HL-60 (cell line): ENCODE measurements at places on chromosomes 3 and 15.

DNA sequence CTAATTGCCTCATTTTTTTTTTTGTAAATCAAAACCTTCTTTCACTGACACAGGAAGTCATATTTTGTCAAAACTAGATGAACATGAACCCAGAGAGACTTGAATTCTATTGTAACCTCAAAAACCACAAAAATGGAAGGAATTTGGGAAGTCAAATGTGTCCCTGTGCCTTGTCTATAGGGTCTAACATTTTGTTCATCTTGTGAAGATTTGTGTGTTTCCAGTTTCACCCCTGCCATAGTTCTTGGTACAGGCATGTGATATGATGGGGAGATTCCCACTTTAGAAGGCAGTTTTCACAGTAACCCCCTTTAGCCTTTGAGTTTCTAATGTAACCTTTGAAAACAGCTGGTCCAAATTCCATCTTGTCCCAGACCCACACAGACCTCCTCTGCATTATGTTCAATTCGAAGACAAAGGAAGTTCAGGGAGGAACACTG is 318.5 kb upstream of the ADAMTS9 start:
- no peak for DNase-seq

DNA sequence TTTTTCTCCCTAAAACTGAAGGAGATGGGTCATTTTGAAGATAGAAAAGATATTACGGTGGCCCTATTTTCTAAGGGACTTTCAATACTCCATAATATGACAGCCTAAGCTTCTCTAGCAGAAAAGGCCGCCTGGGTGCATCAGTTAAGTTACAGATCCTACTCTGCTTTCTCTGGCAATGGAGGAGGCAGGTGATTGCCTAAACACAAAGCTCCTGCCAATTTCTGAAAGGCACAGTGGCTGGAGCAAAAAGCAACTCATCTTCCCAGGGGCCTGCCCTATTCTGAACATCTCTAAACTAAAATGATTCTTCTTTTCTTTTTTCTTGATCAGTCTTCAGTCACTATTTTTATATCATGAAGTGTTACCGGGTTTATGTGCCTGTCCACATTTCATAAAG is 276.7 kb downstream of the CNTN4 start:
- no peak for DNase-seq

DNA sequence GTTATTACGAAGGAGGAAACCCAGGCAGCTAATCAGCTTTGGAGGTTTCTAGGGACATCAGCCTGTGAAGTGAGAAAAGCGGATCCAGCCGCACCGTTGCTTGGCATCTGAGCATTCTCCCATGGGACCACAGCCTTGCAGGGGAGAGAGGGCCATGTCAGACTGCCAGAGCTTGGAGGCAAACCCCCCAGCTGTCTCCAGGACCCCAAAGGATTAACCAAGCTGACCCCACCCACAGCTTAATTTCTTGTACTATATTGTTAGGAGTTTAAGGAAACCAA is 5.1 kb downstream of the IGDCC3 start:
- no peak for DNase-seq

DNA sequence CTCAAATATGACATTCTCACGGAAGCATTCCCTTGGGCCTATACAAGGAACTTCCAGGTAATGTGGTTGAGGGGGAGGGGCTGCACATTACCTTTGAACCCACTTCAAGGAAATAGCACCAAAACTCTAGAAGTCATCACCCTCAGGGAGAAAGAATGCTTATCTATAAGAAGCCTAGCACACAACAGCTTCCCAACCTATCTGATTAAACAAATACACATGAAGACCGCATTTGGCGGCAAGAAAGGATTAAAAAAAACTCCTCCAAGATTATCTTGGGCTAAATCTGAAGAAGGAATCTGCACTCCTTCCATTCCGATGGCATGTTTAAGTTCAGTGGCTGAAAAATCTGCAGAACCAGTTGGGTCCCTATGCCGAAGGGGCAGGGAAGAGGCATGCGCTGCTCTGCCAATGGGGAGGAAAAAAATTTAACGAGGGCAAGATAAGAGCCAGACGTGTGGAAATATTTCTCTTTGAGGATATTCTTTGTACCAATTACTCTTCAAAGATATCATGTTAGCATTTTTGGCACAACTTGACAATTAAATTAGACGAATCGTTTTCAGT is 82.0 kb upstream of the WNT5A start:
- DNase-seq, result no peak

DNA sequence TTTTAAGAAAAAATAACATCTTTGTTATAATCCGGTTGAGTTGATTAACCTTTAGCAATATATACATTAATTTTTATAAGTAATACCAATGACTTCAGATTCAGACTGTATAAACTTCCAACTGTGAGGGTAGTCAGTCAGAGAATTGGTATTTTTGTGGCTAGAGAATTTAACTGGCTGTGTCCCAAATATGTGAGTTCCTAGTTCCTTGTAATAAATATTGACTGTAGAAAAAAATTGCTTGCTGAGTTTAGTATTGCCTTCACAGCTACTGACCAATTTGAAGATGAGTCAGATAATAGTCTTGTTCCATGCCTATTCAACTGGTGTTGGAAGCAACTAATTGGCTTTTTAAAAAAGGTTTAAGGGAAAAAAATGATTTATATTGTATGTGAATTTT is 210.8 kb downstream of the GAP43 start:
- DNase-seq, result no peak

DNA sequence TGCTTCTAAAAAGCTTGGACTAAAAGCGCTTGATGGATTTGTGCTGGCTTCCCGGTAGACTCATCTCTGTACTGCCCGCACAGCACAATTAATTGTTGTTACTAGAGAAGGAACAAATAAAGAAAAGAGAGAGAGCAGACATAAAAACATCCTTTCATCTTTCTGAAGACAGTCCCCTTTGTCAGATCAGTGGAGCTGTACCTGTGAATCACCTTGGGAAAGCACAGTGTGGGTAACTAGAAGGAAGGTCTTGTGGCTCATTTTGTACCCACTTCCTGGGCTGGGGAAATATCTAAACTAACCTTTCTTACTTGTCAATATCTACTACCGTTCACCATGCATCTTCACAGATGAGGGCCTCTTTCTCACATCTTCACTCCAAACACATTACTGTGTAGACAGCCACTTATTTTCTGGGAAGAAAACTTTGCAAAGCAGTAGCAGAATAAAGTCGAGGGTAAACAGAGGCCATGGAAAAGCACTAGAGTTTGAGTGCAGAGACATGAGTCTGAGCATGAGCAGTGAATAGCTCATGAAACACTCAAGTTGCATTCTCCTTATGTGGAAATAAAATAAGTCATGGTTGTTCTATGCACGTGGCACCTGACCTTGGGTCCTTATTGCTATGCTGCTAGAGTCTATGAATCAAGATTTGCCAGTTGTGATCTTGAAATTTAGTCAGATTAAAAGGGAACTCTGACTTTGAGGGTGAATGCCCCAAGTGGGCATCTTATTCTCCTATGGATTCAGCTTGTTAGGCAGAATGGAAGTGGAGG is 169.3 kb downstream of the LPP start:
- no peak for DNase-seq

DNA sequence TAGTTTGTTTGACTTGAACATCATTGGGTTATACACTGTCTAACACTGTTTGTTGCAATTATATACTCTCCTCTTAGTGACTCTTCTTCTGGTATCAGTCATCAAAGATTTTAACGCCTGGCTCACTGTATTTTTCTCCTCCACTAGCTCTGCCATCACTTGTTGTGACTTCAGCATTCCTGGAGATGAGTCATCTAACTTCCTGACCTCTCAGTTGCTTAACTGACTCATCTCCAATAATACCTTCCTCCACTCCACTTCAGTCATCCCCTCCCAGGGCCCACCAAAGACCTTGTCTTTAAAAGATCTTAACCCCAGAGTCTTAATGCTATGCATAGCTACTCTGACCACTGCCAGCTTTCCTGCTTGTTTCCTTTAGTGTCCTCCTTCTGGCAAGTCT is 28.6 kb upstream of the CLSTN2 start:
- DNase-seq, result no peak

DNA sequence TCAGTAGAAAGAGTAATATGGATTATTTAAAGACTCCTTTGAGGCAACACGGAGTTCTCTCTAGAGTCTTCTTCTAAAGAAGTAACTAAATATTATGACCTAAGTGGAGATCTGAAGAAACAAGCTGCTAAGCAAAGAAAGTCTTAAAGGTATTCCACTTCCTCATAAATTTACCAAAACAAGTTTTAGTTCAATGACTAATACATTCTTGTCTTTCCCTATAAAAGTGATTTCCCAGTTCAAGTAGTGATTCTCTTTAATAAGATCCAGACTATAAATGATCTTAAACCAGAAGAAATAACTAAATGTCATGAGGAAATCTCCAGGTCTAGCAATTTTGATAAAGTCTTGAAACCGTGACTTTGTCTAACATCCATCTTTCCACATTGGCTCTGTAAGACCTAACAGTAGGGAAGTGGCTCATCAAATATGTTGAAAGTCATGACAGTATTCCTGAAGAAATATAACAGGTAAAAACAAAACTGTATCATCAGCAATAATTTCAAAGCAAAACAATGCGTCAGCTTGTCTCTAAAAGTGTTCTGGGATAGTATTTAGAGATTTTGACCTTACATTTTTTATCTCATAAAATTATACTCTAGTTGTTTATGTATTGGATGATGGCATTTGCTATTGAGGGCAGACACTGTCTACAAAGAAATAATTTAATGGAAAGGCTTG is 51.8 kb upstream of the NEDD4 start:
- DNase-seq, result no peak

DNA sequence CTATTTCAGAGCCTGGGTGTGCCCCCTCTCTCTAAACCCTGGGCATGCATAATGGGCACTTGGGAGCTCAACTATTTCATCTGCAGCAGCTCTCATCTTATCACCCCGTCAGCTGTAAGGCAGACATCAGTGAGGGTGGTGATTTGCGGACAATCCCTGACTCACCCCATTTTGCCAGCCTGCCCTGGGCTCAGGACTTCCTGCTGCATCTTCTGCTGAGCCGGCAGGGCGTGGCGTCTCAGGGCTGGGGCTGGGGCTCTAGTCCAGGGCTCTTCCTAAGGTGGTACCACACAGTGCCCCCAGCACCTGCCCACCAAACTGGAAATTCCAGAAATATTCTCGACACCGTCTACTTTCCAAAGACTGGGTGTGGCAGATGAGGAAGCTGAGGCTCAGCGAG is 925 bp upstream of the PSTPIP1 start:
- DNase-seq, result peak; percentile 80

DNA sequence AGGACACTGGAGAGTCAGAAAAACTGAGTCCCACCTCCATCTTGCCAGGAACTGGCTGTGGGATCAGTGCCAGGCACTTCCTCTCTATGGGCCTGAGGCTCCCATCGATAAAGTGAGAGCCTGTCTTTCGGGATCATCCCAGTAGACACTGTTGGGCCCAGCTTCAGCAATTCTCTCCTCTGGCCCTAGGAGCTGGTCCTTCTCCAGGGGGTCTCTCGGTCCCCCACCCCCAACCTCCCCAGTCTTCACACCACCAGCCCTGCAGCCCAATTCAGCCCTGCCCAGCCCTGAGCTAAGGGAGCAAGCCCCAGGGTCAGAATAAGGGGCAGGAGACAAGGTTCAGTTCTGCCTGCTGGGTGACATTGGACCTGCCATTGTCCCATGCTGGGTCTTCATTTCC is 4.5 kb upstream of the LCTL start:
- DNase-seq, result no peak

- no peak for DNase-seq
Observed at GRCh38 chr3:108076564-108076963, 14.3 kb downstream of the CD47 start.

DNA sequence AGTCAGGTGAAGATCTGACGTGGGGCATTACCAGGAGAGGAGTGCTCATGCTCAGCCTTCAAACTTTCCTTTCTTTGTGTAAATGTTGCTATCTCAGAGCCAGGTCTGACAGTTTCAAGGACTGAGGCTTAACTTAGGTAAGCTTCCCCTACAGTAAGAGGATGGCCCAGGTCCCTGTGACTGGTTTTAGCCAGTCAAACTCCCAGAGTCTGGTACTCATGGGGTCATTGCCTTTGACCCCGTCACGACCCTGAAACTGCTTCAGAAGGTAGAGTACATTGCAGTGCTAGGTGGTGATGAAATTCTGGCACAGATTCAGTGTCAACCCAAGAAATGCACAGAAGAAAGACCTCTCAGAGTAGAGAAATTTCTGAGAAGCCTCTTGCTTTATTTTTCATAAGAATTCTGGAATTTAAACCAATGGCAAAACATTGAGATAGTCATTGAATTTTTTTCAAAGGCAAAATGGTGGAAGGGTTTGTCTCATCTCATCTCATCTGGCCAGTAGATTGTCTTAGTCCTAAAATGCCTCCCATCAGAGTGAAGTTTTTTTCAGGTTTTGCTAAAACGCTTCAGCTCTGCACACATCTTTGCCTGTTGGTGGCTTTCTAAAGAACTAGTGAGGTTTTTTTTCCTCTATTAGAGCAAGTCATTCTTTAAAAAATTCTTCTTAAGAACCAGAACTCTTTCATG is 23.1 kb downstream of the ZBTB38 start:
- no peak for DNase-seq

DNA sequence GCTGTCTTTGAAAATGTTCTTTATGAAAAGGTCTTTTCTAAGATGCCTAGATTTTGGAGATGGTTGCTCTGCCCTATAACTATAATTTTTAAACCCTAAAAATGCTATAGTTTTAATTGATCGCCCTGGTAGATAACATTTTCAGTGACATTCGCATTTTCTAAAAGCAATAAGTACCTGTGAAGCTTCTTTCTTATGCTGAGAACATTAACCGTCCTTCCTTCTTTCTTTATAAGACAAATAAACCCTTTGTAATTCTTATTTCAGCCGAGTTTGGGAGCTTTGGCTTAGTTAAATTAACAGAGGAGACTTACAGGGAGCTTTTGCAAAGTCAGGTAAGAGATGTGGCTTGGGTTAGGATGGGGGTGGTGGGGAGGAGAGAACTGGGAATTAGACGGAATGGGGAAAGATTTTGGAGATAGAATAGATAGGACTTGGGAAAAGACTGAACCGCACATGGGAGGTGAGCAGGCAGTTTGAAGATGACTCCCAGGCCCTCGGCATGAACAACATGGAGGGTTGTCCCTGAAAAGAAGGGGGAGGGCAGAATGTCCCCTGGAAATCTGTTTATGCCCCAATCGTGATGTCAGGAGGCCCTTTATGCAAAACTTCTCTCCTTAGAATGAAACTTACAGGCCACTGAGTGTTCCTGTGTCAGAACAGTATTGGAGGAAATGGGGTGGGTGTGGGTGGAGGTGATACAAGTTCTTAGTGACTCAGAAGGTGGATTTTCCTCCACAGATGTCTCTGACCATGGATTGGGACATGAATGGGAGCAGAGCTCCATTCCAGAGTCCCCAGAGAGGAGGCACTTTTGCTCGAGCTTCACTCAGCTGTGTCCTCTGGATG is 76.2 kb upstream of the LARS2 start:
- no peak for DNase-seq

- no peak for DNase-seq
Observed at GRCh38 chr3:90018779-90019178, 911.4 kb downstream of the EPHA3 start.

GRCh38 chr3:154324919-154325318 is 632 bp upstream of the DHX36 start:
- no peak for DNase-seq

DNA sequence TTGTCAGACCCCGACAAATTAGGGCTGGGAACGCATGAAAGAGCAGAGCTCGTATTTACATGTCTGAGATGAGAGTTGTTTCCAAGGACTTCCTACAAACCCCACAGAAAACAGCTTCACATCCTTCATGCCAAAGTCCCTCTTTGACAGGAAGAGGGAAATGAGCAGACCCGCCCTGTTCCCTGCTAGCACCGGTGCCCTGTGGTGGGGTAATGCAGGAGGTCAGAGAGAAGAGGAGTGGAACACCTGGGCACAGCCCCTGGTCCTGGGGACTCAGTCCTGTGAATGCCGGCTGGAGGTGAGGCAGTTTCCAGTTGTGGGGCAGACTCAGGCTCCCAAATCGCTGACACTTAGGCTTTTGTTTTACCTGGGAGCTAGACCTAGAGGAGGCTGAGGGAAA is 4.0 kb downstream of the PLA2G4D start:
- no peak for DNase-seq
